ENCODE measurements at places on chromosomes 16 and 17. TPM values are rescaled to one million over a fixed set of nuclear protein-coding genes. Genes with fewer than 3 reads are reported as not detected.

- H3K36me3 ChIP-seq: peaks cover 7% of the 10 kb centered on the region
- H3K27ac ChIP-seq: no peak overlapping the region
- H3K4me3 ChIP-seq: no peak overlapping the region
- peaks cover 78% of the 10 kb centered on the region for H3K27me3 ChIP-seq
Measured at GRCh38 chr17:42784409-42784808, 4.0 kb downstream of the WNK4 start.

GRCh38 chr17:34024806-34025551 is 230.1 kb upstream of the CCL2 start:
- H3K27ac ChIP-seq: no peak overlapping the region
- H3K4me3 ChIP-seq: no peak overlapping the region
- peaks cover 7% of the 10 kb centered on the region for H3K27me3 ChIP-seq
- no peaks in the 10 kb centered on the region for H3K36me3 ChIP-seq
- no peak for DNase-seq
- H3K4me1 ChIP-seq: no peaks in the 10 kb centered on the region

DNA sequence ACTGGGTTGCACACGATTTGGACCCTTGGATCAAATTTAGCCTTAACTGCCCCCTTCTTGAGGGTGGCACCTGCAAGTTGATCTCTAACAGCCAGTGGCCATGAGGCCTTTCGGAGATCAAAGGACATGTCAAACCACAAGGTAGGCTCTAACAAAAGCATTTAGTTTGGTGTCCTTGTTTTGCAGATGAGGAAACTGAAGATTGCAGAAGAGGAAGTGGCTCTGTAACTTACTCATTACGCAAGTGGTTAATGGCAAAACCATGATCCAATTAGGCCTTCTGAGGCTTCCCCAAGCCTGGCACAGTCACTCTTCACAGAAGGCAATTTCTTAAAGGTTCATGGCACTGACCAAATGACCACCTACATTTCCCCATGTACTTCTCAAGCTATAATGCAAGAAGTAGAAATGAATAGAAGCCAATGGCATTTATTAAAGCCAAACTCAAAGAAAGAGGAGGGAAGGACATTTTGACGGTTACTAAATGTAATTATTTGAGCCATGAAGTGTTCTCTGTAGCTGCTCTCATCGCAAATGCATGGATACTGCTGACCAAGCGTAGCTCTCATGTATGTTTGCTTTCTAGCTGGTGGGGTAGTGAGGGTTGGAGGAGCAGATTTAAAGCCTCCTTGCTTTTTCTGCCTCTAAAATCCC is 32.8 kb upstream of the ABCC12 start:
- no peaks in the 10 kb centered on the region for H3K36me3 ChIP-seq
- H3K4me1 ChIP-seq: peaks cover 20% of the 10 kb centered on the region
- peaks cover 3% of the 10 kb centered on the region for H3K27me3 ChIP-seq
- no peak overlapping the region for H3K27ac ChIP-seq

DNA sequence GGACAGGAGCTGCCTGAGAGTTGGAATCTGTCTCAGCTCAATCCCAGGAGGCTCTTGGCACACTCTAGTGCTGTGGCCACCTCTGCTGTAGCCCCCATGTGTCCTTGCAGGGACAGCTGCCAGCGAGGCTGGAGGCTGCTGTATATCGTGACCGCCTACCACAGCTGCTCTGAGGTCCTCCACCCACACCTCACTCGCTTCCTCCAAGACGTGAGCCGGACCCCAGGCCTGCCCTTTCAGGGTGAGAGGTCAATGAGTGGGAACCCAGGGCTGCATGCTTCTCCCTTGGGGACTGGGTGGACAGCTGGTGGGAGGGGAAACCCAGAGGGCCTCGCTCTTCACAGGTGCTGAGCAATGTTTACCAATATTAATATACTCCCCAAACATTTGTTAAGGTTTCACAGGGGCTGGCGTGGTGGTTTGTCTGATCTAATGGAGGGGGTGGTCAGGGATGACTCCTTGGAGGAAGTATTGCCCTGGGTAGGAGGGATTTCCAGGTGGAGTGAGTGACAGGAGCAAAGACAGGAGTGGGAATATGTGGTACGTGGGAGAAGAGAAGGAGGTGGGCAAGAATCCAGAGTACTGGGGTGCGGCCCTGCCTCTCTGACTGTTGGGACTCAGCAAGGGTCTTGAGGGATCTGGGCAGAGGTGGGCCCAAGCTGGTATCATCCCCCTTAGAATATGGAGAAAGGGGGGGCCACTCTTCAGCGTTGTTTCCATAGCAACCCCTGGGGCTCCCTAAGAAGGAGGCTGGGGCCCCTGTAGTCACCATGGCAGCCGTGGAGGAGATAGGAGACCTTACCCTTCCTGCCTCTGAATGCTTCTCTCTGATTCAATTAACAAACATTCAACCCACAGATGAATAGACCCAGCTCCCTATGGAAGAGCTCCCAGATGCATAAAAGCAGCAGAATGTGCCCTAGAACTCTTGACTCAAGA is 22.2 kb upstream of the ALKBH5 start:
- peaks cover 6% of the 10 kb centered on the region for H3K4me1 ChIP-seq
- H3K27ac ChIP-seq: no peak overlapping the region
- DNase-seq: no peak
- H3K36me3 ChIP-seq: no peaks in the 10 kb centered on the region

- H3K27me3 ChIP-seq: no peaks in the 10 kb centered on the region
- no peaks in the 10 kb centered on the region for H3K36me3 ChIP-seq
- no peak overlapping the region for H3K27ac ChIP-seq
- H3K4me3 ChIP-seq: no peak overlapping the region
Measured at GRCh38 chr16:47728205-47728604, 267.1 kb downstream of the PHKB start.

DNA sequence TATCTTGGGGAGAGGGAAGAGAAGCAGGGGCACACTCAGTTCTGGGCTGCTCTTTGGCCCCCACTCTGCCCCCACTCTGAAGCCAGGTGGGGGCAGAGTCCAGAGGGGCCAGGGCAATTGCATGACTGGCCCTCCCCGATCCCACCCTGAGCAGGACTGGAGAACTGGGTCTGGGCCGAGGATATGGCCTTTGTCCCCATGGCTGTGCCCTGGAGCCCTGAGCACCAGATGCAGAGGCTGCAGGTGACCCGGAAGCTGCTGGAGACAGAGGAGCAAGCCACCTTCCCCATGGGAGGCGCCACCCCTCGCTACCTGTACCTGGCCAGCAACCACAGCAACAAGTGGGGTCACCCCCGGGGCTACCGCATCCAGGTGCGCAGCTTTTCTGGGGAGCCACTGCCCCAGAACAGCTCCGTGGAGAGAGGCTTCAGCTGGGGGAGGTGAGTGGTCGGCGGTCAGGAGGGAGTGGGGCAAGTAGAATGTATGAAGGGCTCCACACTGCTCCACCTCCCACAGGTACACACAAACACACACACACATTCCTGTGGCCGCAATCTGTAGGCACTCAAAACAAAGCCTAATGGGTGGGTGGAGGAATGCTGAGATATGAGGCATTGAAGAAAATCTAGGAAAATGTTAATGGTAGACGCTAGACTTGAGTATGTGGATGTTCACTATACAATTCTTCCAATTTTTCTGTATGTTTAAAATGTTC is 21.4 kb downstream of the AOC3 start:
- H3K36me3 ChIP-seq: no peaks in the 10 kb centered on the region
- no peak for DNase-seq
- H3K27me3 ChIP-seq: peaks cover 15% of the 10 kb centered on the region
- H3K4me1 ChIP-seq: no peaks in the 10 kb centered on the region
- H3K4me3 ChIP-seq: no peak overlapping the region

The UTS2R gene
- total RNA-seq: not detected

Measured in activated CD4-positive, alpha-beta T cell treated with anti-CD3 and anti-CD28 coated beads, Interleukin-2, amount 10 ng/mL, durations not matched to agents 7 days and 5 days (primary cell).